ENCODE measurements at places on chromosomes 12 and 14. TPM values are rescaled to one million over a fixed set of nuclear protein-coding genes. Genes with fewer than 3 reads are reported as not detected.

The PAWR gene
- total RNA-seq: 67.0 TPM

The BHLHE41 gene
- 0.73 TPM for total RNA-seq

The RDH12 gene
- not detected for total RNA-seq

The KLHDC1 gene
- total RNA-seq: 0.76 TPM

The SLC22A17 gene
- 5.8 TPM for total RNA-seq

The SSTR1 gene
- not detected for total RNA-seq

The TSPAN11 gene
- total RNA-seq: 0.04 TPM

The CCDC60 gene
- total RNA-seq: not detected

The RIMBP2 gene
- total RNA-seq: not detected

The PPP1R12A gene
- 23.9 TPM for total RNA-seq

The RERG gene
- 0.22 TPM for total RNA-seq

The ASPG gene
- total RNA-seq: not detected

The KRT86 gene
- total RNA-seq: 62.5 TPM

The MYF5 gene
- not detected for total RNA-seq

The SERPINA9 gene
- total RNA-seq: not detected

The PTPRO gene
- total RNA-seq: not detected

The LALBA gene
- total RNA-seq: not detected

The PIK3C2G gene
- total RNA-seq: not detected

The ARHGAP9 gene
- total RNA-seq: 0.22 TPM

The FSCB gene
- total RNA-seq: not detected

The MIP gene
- total RNA-seq: not detected

The OTX2 gene
- not detected for total RNA-seq

The HHIPL1 gene
- 0.29 TPM for total RNA-seq

The IFT81 gene
- total RNA-seq: 21.2 TPM

The CPM gene
- total RNA-seq: 8.7 TPM

The AICDA gene
- not detected for total RNA-seq

The GUCY2C gene
- not detected for total RNA-seq

The SLC2A14 gene
- not detected for total RNA-seq

The SOAT2 gene
- total RNA-seq: 0.23 TPM

The PRICKLE1 gene
- total RNA-seq: 0.73 TPM

The GPRC5A gene
- 405 TPM for total RNA-seq
